ENCODE measurements at places on chromosomes 6 and 20.

DNA sequence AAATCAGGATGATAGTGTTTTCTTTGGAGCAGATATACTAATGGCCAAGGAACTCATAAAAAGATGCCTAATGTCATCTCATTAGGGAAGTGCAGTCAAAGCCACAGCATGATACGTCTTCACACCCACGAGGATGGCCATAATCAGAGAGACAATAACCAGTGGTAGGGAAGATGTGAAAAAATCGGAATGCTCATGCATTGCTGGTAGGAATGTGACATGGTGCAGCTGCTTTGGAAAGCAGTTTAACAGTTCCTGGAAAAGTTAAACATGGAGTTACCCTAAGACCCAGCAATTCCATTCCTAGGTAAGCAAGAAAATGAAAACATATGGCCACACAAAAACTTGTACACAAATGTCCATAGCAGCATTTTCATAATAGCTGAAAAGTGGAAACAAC is 29.9 kb downstream of the BCAS1 start:
- DNase-seq, result no peak

DNA sequence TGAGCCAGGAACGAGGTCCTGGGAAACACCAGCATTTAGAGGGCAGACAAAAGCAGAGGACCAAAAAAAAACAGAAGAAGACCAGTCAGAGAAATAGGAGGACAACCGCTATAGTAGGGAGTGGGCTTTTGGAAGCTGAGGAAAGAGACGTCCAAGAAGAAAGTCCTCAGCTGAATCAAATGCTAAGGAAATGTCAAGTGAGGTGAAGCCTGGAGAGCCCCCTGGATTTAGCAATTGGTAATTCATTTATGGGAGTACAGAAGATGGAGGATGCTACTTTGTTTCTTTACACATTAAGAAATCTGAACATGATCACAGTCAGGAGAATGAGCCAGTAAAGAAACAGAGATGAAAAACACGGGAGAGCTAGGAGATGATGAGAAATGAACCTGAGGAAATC is 41.1 kb downstream of the LRP11 start:
- DNase-seq, result no peak

DNA sequence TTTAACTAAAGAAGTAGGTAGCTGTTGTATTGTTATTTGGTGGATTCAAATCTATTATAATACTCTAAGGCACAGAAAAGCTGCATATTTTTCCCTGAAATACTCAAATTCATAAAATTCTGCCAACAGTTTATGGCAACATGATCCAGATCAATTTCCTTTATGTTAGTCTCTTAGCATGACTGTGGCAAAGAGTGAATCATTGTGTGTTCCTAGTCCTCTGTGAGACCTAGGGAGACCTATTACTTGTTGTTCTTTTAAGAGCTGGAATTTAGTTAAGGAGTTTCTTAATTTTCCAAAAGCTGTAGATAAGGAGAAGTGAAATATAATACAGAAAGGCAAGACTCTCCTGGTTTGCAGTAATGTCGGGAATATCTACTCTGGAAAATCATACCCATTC is 149.6 kb downstream of the RIMS1 start:
- no peak for DNase-seq

DNA sequence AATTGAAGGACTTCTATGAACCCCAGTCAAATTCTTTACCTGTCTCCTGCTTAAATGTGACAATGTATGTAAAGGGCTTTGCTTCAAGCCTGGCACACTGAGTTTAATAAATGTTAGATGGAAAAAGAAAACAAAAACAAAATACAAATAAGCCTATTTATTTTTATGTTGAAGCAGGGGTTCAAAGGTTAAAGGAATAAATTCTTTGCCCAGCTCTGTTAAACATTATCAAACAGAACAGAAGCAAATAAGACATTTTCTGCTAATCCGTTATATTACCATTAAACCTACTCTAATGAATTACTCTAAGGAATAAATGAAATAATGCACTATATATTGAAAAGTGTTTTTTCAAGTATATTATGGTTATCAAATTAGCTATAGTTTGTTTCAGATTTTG is 182.5 kb upstream of the CEP162 start:
- no peak for DNase-seq

GRCh38 chr6:155946860-155947259 is 491.2 kb upstream of the NOX3 start:
- DNase-seq, result no peak

- peak; percentile 90 for DNase-seq
Observed at GRCh38 chr6:30626484-30627366, at the start of gene ATAT1. Gene ATAT1, plus strand, starts transcription at chr6:30626874.

GRCh38 chr20:11502671-11503070 is 415.0 kb upstream of the BTBD3 start:
- DNase-seq, result no peak

DNA sequence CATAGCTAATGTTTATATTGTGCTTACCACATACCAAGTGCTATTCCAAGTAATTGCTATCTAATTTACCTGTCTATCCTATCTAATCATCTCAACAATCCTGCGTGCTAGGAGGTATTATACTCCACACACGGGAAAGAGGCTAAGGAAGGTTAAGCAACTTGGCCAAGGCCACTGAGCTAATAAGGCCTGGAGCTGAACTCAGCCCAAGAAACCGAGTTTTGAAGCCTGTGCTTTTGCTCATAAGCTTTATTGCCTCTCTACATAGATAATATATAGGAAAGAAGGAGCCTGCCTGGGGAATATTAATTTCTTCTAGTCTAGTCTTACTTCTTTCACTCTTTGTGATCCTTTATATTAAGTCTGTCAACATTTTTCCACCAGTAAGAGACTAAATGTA is 67.8 kb upstream of the ADGRF4 start:
- DNase-seq, result no peak

DNA sequence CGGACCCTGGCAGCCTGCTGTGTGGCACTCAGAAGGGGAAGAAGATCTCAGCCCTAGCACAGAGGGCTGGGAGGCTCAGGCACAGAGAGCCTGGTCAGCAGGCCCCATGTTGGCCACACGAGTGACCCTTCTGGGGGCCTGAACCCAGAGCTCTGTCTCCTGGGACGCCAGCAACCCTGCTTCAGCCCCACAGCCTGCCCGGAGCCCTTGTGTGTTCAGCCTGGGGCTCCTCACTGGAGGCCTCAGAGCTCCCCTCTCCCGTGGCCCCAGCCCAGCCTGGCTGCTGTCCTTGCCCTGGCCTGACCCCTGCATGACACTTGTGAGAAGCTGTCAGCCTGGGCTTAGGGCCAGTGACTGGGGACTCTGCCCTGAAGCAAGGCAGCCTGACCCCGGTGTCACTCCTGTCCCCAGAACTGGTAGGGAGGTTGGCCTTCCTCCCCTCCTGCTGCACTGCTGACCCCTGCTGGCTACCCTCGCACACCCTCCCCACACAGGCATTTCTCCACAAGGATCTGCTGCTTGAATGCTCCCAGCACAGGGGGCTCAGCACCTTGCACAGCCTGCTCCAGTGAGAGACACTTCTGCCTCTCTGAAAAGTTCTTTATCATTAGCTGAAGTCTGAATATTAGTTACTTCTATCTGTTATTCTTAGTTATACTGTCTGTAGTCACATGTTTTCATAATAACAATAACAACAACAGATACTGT is 15.4 kb upstream of the IP6K3 start:
- peak; percentile 25 for DNase-seq
